ENCODE measurements at places on chromosomes 4 and X.

GRCh38 chr4:32140636-32141035, 1420.5 kb downstream of the PCDH7 start:
- peak; percentile 96 for DNase-seq

DNA sequence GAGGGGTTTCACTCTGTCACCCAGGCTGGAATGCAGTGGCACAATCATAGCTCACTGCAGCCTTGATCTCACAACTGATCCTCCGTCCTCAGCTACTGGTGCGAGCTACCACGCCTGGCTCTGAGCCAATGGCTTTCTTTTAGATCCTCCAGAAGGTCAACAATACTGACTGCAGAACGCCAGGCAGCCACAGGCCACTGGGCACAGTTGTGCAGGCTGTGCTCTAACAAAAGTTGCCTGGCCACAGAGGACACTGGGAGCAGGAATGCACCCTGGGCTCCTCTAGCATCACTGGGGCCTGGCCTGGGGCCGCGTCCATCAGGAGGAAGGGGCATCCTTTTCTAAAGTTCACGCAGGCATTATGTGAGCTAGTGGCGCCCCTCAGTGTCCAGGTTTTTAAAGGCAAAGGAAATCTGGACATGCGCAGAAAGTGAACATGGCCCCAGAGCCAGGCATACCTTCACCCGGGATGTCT, 14.9 kb upstream of the PORCN start:
- DNase-seq, result peak; percentile 32

DNA sequence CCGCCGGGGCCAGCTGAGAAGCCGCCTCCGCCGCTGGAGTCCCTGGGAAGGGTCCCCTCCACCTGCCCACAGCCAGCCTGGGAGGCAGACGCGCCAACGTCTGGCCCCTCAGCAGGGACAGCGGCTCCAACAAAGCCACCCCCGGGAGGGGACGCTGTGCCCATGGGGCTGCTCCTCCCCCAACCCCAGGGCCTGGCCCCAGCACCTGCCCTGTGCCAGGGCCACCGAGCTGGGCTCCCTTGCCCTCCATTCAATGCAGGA, 6.1 kb upstream of the HMX1 start:
- no peak for DNase-seq

DNA sequence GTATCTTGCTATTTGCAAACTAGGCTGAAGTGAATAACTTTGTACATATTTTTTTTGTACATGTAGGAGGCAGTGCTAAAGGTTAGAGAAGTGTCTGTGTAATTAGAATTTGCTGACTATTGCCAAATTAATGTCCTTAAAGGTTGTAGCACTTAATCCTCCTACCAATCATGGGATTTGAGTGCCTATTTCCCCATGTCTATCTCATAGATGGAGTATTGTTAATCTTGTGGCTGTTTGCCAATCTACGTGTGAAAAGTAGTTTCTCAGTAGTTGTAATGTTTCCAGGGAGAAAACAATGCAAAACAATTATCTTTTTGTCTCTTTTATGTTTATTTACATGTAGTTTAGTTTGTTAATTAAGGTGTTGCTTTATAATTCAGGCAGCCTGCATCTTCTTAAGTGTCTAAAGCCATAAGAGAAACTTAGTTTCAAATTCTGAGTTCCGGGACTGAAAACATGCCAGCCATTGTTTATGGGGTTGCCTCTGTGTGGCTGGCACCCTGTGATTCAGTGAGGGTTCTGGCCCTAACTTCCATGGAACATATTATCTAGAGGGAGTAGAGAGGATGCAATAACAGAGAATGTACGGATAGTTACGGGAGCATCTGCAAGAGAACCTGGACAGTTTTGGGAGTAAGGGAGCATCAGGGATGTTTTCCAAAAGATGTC, 142.4 kb downstream of the KLHL8 start:
- no peak for DNase-seq

GRCh38 chr4:110611968-110612447, 10.9 kb downstream of the PITX2 start:
- no peak for DNase-seq
